CD4-positive, alpha-beta T cell treated with Interferon alpha-2 for 1 hour (primary cell): ENCODE measurements at places on chromosomes 1 and 21.

- no peak for DNase-seq
These were observed 13.6 kb downstream of the TTC39A start for GRCh38 chr1:51316846-51317120.

DNA sequence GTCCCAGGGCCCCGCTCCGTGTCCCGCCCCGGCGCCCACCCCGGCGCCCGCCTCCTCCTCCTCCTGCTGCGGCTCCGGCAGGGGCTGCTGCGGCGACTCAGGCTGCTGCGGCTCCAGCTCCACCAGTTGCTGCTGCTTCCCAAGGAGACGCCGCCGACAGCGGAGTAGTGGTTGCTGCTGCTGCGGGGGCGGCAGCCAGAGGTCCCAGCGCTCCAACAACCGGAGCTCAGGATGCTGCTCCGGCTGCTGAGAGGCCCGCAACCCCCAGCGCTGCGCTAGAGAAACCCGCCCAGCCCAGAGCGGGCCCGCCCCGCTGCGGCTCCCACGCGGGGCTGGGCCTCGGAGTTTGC is 1.1 kb downstream of the CRCT1 start:
- no peak for DNase-seq

DNA sequence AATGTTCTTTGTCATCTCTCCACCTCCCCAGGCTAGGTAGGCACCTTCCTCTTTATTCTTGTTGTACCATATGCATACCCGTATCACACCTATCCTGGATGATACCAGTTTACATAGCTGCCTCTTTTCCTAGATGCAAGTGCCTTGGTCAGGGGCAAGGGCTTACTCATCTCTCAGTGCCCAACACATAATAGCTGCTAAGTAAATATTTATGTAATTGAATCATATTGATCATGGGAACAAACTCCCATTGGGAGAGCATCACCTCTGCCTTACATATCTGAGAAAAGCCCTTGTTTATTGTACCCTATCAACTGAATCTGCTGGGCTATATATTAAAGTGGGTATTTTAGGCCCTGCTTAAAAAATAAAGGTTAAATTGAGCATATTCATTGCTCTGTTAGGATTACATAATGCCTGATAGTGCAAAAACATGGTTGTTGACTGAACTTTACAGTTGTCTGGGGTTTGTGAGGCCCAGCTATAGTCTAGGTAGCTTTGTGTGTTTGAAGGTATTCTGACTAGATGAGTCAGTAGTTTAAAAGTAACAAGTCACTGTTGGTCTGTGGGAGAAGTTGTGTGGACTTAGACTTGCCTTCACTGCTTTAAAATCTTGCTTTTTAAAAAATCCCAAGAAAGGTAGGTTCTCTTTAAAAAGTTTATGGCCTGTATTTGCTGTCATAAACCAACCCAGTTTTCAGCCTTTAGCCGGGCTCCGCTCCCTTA is 82.6 kb downstream of the OLFML2B start:
- no peak for DNase-seq

DNA sequence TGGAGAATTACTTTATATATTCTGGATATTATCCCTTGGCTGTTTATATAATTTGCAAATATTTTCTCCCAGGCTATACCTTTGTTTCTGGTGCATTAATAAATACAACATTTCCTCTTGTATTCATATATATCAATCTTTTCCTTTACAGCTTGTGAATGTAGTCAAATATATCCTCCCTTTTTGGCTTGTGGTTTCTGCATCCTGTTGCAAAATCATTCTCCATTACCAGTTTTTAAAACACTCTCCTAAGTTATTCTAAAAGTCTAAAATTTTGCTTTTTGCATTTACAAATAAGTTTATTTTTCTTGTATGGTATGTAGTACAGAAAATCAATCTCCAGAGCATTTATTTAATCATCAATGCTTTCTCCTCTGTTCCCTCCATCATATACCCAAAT is 909.4 kb downstream of the ADGRL2 start:
- no peak for DNase-seq

DNA sequence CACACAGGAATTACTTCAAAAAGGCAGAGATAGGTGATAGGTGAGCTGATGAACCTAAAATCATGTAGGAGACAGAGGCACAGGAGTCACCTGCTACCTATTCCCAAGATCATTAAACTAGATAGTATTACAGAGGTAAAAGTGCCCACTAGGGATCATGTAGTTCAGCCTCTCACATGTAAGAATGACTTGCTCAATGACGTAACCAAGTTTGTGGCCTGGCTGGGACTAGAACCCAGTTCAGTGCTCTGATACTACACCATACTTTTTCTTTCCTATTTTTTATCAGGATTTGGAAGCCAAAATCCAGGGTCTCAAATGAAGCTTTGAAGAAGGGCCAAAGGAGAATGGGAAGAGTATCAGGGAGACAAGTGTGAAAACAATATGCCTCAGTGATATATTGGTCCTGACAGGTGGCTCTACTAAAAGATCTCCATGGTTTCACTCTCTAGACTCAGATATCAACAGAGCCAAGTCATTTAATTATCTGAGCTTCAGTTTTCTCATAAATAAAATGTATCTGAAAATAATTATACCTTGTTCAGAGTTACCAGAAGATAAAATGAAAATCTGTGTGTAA is 87.3 kb upstream of the SLFNL1 start:
- DNase-seq: no peak

DNA sequence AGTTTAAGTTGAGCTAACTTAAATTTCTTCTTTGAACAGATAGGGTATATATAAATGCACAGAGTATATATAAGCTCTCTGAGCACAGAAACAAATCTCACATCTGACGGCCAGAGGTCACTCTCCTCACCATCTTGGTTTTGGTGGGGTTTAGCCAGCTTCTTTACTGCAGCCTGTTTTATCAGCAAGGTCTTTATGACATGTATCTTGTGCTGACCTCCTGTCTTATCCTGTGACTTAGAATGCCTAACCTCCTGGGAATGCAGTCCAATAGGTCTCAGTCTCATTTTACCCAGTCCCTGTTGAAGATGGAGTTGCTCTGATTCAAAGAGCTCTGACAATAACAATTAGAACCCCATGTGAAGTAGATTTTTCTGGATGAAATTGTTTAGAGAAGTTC is 1.6 kb upstream of the MOV10 start:
- DNase-seq: no peak
